ENCODE measurements at places on chromosomes 3 and 15. TPM values are rescaled to one million over a fixed set of nuclear protein-coding genes. Genes with fewer than 3 reads are reported as not detected.

CYP8B1 gene
- polyA plus RNA-seq: 0.01 TPM

KCNAB1 gene
- polyA plus RNA-seq: 0.16 TPM

GRCh38 chr3:66618066-66618465, 117.2 kb upstream of the LRIG1 start:
- H3K4me1 ChIP-seq: no peaks in the 10 kb centered on the region
- no peaks in the 10 kb centered on the region for H3K27me3 ChIP-seq
- H3K27ac ChIP-seq: no peak overlapping the region
- no peaks in the 10 kb centered on the region for H3K36me3 ChIP-seq

DNA sequence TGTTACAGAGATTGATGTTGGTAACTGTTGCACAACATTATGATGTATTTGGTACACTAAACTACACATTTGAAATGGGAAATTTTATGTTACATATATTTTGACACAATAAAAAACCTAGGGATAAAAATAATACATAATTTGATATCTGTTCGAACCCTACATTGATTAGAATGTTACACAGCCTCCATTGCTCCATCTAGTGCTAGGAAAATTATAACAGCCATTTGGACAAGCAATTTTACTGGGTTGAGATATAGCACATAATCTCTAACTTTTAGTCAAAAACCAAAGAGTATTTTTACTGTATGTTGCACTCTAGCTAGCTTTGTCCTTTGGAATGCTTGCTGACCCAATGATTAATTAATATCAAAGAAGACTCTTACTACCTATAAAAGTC, 108.1 kb downstream of the LSAMP start:
- no peaks in the 10 kb centered on the region for H3K27me3 ChIP-seq
- H3K4me3 ChIP-seq: no peak overlapping the region
- no peak for DNase-seq
- H3K27ac ChIP-seq: no peak overlapping the region

- H3K4me1 ChIP-seq: no peaks in the 10 kb centered on the region
- no peak for DNase-seq
- no peak overlapping the region for H3K4me3 ChIP-seq
- H3K27me3 ChIP-seq: no peaks in the 10 kb centered on the region
Measured at GRCh38 chr3:179067839-179068238, 3.8 kb downstream of the ZMAT3 start.

DNA sequence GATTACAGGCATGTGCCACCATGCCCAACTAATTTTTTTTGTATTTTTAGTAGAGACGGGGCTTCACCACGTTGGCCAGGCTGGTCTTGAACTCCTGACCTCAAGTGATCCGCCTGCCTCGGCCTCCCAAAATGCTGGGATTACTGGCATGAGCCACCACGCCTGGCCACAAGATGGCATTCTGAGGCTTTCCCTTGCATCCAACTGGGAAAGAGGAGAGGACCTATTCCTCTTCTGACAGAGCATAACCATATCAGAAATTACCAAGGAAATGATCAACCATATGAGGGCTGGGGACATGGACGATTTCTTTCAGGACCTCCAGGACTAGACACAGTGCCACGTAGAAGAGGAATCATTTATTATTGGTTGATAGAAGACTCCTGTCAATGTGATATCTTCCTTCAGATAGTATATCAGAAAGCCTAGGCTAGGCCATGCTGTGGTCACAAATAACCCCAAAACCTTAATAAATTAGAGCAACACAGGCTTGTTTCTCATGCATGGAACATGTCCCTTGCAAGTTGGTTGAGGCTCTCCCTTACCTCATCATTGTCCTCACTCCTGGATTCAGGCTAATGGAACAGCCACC, 372.3 kb upstream of the IL12A start:
- no peak overlapping the region for H3K4me3 ChIP-seq
- DNase-seq: peak; percentile 23
- no peak overlapping the region for H3K27ac ChIP-seq
- no peaks in the 10 kb centered on the region for H3K36me3 ChIP-seq
- H3K4me1 ChIP-seq: peaks cover 6% of the 10 kb centered on the region

- DNase-seq: no peak
- no peak overlapping the region for H3K4me3 ChIP-seq
- H3K36me3 ChIP-seq: no peaks in the 10 kb centered on the region
- no peaks in the 10 kb centered on the region for H3K27me3 ChIP-seq
- H3K4me1 ChIP-seq: no peaks in the 10 kb centered on the region
Measured at GRCh38 chr15:94834494-94834893, 603.1 kb downstream of the MCTP2 start.
